ENCODE measurements at places on chromosomes 7 and 10. TPM values are rescaled to one million over a fixed set of nuclear protein-coding genes. Genes with fewer than 3 reads are reported as not detected.

DNA sequence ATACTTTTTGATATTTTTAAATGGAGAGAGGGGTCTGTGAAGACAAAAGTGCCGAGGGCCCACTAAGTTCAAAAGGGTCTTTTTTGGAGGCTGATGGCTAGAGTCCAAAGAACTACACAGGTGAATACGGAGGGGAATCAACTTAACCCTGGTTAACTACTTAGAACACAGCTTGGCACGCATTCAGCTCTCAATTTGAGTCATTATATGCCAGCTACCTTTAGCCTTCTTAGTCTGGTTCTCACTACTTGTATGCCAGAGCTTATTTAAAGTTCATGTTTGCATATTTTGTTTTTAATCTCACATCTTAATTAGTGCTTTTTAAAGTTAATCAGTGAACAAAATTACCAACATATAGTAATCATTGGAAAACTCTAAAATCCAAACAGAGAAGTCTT is 80.8 kb downstream of the VWDE start:
- DNase-seq, result no peak

GRCh38 chr7:31683445-31684225 is 3.4 kb upstream of the PPP1R17 start:
- DNase-seq, result no peak

GRCh38 chr7:20296444-20296843 is 34.3 kb upstream of the ITGB8 start:
- DNase-seq, result no peak

DNA sequence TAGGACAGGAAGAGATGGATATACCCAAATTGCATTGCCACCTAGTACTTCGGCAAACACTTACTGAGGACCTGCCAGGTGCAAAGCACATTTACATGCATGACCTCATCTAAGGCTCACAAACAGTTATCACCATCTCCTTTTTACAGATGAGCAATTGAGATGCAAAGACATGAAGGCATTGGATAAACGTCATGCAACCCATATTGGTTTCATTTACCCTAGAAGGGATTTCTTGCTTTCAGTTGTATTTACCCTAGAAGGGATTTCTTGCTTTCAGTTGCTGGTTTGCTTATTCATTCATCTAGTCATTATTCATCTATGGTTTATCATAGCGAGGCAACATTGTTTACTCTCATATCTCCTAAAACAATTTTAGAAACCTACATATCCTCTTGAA is 52.2 kb downstream of the STEAP1B start:
- DNase-seq, result no peak

GRCh38 chr7:77687100-77687746 is 9.0 kb upstream of the RSBN1L start:
- DNase-seq, result no peak

Gene FAM25A
- total RNA-seq, result not detected

Gene RP9
- total RNA-seq, result 21.9 TPM

Gene HDAC9
- total RNA-seq, result 24.1 TPM
